ENCODE measurements at places on chromosomes 12 and 14.

DNA sequence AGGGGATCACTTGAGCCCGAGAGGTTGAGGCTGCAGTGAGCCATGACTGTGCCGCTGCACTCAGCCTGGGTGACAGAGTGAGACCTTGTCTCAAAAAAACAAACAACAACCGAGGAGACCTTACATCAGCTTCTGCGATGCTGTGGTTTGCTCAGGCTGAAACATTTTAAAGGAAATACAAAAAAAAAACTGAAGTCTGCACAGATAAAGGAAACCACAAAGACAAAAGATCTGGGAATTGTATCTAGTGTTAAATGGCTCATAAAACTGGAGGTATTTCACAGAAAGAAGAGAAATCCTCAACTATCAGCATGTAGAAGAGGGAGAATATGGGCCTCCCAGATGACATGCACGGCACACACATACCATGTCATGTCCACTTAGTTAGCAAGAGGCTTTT lies 60.3 kb upstream of the VPS33A start:
- DNase-seq, result no peak

DNA sequence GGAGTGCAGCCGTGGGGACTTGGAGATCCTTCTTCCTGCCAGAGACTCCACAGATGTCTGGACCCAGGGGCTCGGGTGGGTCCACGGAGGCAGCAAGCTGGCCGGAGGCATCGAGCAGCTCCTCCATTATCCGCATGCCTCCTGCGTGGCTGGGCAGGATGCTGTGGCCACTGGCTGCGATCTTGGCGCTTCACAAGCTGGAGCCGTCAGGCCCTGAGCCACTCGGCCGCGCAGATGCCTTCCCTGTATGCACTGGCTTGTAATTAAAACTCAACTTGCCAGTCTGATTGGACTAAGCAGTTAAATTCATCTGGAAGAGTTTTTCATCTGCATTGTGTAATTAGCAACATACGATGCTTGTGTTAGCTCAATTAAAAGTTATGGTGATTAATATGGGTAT lies 151.5 kb downstream of the AACS start:
- no peak for DNase-seq

DNA sequence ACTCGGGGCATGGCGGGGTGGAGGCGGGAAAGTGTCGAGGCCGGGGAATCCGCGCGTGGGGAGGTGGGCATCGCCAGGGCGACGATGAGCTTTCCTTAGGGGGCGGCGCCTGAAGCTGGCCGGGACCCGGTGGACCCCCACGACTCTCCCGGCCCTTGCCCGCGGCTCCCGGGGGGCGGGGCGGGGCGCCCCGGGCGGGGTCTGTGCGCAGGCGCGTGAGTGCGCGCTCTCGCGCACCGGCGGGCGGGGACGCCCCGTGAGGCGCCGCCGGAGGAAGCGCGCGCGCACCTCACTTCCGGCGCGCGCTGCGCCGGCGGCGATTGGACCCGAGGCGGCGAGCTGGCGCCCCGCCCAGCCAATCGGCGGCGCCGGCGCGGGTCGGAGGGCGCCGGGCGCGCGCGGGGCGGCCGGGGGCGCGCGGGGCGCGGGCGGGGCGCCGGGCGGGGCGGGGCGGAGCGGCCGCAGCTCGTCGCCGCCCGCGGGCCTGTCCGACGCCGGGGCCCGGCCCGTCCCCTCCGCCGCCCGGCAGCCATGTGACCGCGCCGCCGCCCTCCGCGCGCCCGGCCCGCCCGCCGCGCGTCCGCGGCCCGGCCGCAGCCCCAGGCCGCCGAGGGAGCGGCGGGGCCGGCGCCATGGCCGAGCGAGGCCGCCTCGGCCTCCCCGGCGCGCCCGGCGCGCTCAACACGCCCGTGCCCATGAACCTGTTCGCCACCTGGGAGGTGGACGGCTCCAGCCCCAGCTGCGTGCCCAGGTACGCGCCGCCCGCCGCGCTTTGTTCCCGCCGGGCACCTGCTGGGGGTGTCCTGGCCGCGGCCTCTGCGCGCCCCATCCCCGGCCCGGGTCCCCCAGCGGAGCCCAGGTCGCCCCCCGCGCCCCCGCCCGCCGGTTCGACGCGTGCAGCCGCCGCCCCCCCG lies at the start of gene PACS2:
PACS2 (plus strand) TSS at position 462 of the 914 bp plus-strand sequence; CDS start at position 633, 171 bp downstream.
- peak; percentile 51 for DNase-seq

GRCh38 chr12:23699031-23699430 lies 250.4 kb downstream of the SOX5 start:
- DNase-seq, result no peak

GRCh38 chr12:109467978-109468676 lies 9.0 kb downstream of the KCTD10 start:
- DNase-seq, result no peak

DNA sequence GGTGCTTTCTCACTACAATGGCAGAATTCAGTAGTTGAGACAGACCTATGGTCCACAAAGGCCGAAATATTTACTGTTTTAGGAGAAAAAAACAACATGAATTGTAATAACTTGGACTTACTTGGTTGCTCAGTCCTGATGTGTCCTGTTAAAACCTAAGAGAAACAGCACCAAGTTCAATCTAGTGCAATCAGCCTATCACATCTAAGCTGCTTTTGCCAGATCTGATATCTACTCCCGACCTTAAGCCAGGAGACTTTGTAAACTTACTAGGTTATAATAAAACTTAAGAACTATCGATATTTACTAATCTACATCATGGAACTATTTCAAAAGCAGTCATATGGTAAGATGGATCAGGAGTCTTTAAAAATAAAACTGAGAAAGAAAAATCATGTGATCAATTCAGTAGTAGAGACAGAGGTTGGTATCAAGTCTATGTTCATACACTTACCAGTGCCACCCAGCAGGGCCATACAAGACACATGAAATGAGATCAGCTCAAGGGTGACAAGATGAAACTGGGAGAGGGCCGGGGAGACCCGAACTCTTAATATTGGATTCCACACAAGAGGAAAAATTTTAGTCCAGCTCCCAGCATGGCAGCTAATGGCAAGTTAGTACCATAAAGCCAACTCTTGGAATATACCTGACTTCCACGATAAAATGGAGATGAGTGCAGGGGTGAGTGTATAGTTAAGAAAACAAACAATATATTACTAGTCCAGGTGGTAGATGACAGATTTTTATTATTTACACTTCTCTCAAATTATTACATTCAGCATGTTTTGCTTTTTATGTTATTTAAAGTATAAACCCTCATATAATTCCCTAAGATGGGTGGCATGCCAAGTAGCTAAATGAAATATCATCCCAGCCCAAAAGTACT lies 27.5 kb downstream of the NUDT4 start:
- no peak for DNase-seq

DNA sequence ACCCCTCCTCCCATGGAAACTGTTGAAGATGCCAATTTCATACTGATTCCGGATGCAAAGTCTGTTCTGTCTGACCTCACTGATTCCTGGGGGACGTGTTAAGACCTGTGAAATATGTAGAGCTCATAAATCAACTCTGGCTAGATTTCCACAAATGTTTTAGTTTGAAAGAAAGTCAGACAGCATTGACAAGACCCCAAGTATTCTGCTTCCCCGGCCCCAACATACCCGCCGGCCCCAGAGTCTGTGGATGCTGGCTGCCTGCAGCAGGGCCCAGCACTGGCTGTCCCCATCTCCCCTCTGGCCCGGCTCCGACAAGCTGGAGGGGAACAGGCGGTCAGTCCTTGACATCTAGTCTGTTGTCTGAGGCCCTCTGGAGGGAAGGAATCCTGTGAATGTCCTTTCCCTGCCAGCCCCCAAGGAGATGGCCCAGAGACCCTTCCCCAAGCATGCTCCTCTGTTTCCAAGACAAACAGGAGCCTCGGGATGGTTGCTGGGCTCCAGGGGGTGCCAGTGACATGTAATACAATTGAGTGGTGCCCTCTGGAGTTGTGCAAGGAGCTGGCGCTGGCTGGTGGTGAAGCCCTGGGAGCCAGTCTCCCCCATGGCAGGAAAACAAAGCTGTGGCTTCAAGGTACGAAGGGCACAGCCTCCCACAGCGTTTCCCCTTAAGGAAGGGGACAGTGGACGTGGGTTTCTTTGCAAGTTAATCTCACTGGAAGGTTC lies 22.3 kb downstream of the FBLN5 start:
- DNase-seq, result no peak

- no peak for DNase-seq
Observed at GRCh38 chr12:57548488-57548887, 1.4 kb upstream of the KIF5A start.

GRCh38 chr14:32201193-32201815 lies 541 bp upstream of the RNU6-7 start:
- DNase-seq, result peak; percentile 97

DNA sequence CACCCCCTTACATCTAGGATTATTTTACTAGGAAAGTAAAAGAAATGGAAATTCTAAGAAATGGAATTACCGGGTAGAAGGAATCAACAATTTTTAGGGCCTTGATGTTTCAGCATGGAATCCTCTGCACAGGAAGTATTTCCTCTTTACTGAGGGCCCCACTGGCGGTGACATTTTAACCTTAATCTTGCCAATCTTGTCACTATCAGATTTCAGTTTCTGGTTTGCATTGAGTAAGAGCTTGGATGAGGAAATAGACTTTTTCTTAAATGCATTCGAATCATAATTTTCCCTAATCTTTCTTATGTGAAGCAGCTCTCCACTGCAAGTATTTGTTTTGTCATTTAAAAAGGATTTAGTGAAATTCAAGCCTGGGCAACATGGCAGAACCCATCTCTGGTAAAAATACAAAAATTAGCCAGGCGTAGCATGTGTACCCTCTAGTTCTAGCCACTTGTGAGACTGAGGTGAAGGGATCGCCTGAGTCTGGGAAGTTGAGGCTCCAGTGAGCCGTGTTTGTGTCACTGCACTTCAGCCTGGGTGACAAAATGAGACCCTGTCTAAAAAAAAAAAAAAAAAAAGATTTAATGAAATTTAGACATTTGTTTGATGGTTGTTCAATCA lies 40.7 kb downstream of the TPCN1 start:
- no peak for DNase-seq

GRCh38 chr12:90027889-90028634 lies 319.4 kb upstream of the ATP2B1 start:
- no peak for DNase-seq

GRCh38 chr14:59254146-59254910 lies 65.9 kb downstream of the DAAM1 start:
- no peak for DNase-seq

- no peak for DNase-seq
Observed at GRCh38 chr14:79549515-79549914, 661.8 kb downstream of the DIO2 start.

GRCh38 chr12:49355913-49356312 lies 9.2 kb downstream of the DNAJC22 start:
- no peak for DNase-seq

GRCh38 chr14:75494896-75495295 lies 27.4 kb upstream of the BATF start:
- no peak for DNase-seq

DNA sequence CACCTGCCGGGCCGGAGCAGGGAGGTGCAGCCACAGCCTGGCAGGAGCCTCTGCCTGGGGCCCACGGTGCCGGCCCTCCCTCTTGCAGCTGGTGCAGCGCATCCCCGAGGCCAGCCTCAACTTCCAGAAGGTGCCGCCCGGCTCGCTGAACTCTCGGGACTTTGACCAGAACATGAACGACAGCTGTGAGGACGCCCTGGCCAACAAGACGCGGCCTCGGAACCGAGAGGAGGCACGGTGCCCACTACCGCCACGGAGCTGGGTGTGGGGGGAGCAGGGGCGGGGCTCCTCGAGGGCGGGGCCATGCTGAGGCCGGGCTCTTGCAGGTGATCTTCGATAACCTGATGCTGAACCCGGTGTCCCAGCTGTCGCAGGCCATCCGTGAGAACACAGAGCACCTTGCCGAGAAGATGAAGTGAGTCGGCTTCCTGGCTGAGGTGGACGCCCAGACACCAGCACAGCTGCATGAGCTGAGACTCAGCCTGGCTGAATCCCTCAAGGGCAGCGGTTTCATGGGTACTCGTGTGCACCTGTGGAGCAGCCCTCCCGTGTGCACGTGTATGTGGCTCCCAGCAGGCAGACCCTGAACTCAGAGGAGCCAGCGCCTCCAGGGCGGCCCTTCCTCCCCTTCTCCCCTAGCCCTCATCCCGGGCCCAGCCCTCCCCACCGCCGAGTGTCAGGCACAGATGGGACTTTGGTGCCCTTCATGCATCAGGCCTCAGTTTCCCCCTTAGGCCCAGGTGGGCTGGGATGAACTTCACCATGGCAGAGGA lies 28.6 kb downstream of the CEP170B start:
- no peak for DNase-seq

DNA sequence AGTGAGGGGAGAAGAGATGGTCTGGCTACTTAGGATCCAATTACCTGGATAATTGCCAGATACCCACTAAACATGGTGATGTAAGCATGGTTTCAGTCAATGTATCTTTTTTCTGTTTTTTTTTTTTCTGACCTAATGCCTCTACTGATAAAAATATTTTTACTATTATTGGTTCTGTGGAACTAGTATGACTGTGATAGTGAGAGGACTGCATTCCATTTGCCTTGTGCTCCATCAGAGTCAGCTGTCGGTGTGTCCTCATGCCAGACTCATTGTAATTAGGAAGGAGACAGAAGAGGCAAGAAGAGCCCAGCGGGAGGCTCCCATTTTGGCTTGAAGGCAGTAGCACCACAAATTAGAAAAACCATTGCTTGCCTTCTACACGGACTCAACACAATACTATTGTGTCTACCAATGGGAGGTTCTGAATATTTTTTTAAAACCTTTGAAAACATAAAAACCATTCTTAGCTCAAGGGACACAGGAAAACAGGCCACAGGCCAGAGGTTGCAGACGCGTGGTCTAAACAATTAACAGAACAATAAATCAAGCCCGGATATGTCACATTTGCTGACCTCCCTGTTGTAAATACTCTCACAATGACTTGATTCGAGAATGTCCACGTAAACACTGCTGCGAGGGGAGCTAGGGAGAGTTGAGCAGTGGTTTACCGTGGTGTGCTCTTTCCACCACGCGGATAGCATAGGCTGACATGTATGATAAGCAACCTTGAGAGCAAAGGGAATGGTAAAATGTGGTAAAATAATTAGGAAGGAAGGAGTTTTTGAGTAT lies 13.5 kb upstream of the DCP1B start:
- DNase-seq, result no peak

GRCh38 chr14:100841761-100842403 lies 16.0 kb downstream of the MEG3 start:
- no peak for DNase-seq

DNA sequence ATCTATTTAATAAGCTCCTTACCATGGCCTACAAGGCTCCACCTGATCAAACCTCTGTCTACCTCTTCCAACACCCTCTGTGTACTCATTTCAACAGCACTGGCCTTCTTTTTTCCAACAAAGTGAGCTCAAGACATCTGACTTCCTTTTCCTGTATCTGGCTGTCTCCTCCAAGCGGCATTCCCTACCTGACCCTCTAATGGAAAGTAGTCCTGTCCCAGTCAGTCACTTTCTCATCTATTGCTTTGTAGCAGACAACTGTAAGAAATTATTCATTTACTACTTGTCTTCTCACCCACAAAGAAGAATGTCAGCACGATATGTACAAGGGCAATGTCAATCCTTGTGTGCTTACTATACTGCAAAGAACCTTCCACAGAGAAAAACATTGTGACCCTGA lies 149.6 kb downstream of the MED13L start:
- no peak for DNase-seq

DNA sequence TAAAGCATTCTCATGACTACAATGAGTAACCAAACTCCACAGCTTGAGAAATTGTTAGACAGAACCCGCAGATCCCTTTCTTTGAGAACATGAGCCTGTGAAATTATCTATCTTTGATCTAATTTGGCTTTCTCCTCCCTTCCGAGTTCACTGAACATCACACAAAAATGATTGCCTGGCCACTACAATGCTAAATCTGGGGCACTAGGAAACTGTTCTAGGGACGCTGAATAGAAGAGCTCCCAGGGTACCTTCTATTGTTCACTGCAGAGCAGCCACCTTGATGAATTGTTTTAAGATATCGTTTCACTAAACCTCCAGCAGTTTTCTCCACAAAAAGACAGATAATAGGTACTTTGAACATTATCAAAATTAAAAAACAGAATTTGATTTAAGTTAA lies 47.5 kb downstream of the SINHCAF start:
- DNase-seq, result no peak
